Fibroblast of the conjunctiva (primary cell): ENCODE measurements at places on chromosomes 4 and X.

DNA sequence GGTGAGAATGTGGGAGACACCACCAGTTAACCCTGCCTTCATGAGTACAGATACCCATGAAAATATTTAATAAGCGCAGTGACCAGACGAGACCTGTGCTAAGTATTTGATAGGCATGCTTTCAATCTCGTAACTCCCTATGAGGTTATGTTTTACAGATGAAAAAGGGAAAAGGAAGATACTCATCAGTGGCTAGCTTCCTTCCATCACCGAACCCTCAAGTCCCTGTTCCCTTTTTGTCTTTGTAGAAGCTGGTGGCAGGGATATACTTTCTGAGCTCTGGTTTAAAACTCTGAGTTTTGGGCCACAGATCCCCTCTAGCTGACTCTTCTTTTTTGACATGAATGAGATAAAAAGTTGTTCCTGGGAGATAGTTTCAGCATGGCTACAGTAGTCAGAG lies 26.3 kb downstream of the AFF1 start:
- no peak for DNase-seq

GRCh38 chr4:94038195-94038594 lies 169.5 kb upstream of the SMARCAD1 start:
- DNase-seq, result no peak

GRCh38 chr4:3376266-3376665 lies 65.5 kb upstream of the HGFAC start:
- DNase-seq, result no peak

GRCh38 chrX:40154250-40154852 lies 56.6 kb upstream of the BCOR start:
- DNase-seq, result no peak

DNA sequence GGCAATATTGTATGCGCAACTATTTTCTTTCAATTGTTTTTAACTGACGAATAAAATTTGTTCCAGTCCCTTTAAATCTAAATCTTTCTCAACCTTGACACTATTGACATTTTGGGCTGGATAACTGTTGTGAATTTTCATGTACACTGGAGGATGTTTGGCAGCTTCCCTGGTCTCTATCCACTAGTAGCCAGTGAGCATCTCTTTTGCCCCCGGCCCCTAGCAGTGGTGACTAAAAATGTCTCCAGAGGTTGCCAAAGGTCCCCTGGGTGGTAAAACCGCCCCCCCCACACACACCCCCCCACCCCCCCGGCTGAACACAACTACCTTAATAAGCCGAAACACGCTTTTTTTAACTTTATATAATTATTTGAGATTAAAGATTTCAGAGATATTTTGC lies 514 bp downstream of the FANCB start:
- DNase-seq, result no peak

DNA sequence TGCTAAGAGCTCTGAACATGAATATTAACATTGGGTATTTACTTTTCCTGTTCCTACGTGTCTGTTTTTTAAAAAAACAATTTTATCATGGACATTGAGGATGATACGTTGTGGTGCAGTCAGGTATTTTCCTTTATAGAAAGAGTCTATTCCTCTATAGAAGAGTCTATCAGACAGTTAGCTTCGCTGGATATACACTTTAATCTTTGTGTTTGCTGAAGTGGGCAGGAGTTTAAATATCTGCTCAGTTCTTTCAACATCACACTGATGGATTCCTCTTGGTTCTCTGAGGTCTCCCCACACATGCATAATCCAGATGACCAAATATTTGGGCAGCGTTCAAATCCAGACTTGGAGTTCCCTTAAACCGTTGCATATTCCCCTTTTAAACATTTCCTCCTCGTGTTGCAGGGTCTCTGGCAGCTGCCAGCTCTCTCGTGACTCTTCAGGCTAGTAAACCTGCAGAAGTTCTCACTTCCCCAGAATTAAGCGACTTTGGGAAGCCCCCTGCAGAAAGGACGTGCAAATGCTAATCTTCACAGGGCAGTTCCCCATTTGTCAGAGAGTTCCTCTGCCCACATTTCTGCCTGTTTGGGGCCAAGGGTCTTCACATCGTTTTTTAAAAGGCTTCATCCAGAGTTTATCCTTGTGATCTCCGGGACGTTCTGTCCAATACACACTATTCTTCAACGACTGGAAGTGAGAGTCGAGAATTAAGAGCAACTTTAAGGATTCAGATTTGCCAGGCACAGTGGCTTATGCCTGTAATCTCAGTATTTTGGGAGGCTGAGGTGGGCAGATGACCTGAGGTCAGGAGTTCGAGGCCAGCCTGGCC lies 20.5 kb upstream of the DHRSX start:
- DNase-seq, result no peak

DNA sequence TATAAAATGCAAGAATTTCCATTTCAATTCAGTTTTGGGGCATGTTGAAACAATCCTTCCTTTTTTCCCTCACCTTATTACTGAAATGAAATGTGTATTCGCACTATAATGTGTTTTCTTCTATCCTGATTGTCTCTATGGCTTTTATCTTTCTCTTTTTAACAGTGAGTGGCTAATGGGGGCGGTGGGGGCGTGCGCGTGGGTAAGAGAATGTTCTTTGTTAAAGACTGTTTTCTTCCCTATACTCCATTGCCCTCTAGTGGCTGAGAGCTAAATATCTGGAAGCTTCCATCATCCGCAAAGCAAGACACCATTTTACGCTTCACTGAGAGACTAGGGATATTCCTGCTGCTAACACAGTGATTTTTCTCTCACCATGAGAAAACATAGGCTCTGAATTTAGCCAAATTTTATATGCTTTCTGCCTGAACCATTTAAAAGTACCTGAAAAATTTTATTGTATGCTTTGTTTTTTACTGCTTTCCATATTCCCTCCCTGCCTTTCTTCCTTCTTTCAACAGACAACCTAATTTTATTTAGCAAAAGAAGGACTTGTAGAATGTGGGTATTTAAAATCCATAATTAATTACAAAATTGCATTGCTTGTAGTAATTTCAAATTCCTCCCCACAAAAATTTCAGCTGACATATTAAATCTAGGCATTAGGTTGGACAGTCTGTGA lies 194.0 kb downstream of the GASK1B start:
- peak; percentile 34 for DNase-seq

- no peak for DNase-seq
Measured at GRCh38 chrX:50432829-50433289, 37.8 kb downstream of the DGKK start.

DNA sequence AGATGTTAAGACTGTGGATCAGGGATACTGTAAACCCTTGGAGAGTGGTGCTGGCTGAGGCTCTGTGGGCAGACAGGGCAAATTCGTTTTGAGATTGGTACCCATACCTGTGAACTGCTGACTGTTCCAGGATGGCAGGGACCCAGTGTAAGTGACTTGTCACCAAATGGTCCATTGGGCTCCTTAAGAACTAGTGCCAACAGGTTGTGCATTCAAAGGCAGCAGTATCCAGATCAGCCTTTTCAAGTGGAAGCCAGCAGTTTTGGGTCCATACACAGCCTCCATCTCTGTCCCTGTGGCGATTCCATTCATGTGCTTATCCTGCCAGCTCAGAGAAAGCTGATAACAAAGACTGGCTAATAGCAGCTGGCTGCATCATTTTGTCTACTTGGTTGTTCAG lies 84.0 kb upstream of the SCOC start:
- no peak for DNase-seq

DNA sequence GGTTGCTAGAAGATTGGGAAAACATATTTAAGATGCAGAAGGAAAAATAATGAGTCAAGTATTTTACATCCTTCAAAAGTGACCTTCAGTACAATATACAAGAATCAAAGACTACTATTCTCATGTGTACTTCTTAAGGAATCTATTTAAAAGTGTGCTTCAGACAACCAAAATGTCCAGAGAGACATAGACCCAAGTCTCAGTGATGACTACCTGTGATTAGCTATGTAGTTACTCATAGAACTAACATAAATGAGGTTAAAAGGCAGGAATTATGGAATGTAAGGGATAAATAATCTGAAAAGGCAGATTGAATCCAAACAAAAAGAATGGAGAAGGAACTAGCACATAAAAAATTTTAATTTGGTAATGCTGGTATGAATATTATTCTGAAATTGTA lies 634.7 kb upstream of the FAM241A start:
- DNase-seq, result no peak

GRCh38 chr4:163911891-163912290 lies 417.4 kb downstream of the TMA16 start:
- no peak for DNase-seq

GRCh38 chrX:31251336-31251735 lies 179.5 kb upstream of the FTHL17 start:
- no peak for DNase-seq

GRCh38 chrX:63750811-63751210 lies 34.2 kb downstream of the ARHGEF9 start:
- no peak for DNase-seq

- no peak for DNase-seq
Measured at GRCh38 chr4:146477054-146477453, 44.7 kb downstream of the SLC10A7 start.

- DNase-seq, result no peak
Measured at GRCh38 chrX:2487366-2487765, 13.4 kb downstream of the DHRSX start.

DNA sequence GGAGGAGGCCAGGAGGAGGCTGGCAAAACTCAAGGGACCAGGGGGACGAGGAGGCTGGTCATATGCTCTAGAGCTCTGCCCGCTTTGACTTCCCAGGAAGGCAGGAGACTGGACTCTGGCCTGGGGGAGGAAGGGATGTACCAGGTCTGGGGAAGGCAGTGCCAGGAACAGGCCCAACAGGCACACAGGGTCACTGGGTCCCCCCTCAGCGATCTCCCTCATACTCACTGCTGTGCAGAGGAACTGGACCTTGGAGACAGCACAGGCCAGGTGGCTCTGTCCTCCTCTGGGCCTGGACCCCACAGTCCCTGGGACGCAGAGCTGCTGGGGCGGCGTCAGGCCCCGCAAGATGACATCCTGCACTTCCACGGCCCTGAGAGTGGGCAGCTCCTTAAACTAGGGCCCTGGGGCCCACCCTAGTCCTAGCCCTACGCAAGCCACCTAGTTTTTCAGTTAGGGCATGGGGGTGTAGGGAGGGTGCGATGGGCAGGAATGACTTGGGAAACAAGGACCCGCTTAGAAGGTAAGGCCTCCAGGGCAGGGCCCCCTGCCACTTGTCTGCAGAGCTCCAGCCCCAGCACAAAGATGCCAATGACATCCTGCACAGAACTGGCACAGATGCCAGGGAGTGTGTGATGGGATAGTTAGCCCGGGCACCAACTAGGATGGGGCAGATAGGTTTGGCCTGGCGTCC lies 59.5 kb downstream of the HTRA3 start:
- DNase-seq, result no peak
